Testis (tissue), 5 donors: ENCODE measurements at places on chromosomes 1 and 21. TPM values are rescaled to one million over a fixed set of nuclear protein-coding genes. Genes with fewer than 3 reads are reported as not detected.

GRCh38 chr1:59671066-59671952 is 143.4 kb upstream of the HOOK1 start:
- peak overlapping the region; percentile 60 for H3K27ac ChIP-seq
- no peaks in the 10 kb centered on the region for H3K36me3 ChIP-seq
- DNase-seq = no peak

DNA sequence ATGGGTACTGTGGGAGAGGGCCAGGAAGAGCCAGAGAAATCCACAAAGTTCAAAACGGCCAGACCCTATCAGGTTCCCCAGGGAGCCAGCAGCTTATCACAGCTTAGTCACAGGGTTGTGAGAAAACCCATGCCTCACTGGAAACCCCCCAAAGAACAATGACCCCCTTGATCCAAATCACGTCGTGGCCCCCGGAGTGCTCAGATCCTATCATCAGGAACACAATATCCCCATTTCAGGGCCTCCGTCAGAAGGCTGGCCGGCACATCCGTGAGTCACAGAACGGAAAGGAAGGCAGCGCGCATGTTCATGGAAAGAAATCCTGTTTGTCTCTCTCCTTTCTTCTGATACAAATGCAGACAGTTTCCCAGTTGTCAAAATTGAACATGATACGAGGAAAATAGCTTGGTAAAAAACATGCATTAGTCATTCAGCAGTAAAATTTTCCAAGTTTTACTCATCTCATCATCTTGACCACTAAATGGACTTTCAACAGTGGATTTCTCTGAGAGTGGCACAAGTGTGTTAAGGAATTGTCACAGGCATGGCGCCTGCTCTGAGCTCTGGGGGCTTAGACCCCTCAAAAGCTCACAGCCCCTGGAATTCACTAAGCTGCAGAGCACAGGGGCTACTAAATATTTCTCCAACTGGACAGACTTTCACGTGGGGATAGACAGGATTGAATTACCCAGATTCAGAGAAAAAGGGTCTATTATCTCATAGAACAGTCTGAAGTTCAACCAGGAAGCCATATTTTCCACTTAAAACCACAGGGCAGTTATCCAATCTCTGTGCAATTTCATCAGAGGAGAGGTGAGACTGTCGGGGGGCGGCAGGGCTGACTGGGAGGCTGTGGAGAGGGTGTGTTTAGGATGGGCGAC is 124.8 kb downstream of the RIPK4 start:
- H3K36me3 ChIP-seq = no peaks in the 10 kb centered on the region
- H3K4me1 ChIP-seq = no peaks in the 10 kb centered on the region
- no peak overlapping the region for H3K4me3 ChIP-seq
- no peaks in the 10 kb centered on the region for H3K27me3 ChIP-seq

GRCh38 chr21:33228455-33228854 is 1.3 kb upstream of the IFNAR2 start:
- H3K27me3 ChIP-seq = no peaks in the 10 kb centered on the region
- no peak overlapping the region for H3K4me3 ChIP-seq

DNA sequence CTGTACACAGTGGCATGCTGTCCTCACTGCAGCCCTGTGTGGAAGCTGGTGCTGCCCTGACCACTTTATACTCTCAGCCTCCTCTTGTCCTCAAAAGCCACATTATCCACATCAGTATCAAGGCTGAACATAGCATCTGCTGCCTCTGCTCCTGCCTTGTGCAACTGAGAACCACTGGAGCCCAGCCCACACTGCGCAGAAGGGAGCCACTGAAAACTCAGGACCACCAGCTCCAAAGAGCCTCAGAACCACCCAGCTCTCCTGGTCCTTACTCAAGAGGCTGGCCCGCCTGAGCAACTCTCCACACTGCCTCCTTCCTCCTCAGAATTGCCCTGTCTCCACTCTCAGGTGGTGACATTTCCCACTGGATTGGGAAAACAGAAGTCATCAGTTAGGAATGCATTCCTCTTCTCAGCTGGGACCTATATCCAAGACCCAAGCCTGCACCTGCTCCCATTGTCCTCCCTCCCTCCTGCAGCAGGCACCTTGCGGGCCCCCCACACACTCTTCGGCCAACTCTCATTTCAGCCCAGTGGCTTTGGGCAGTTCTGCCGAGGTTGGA is 7.0 kb upstream of the KISS1 start:
- H3K4me1 ChIP-seq = peaks cover 16% of the 10 kb centered on the region
- H3K27me3 ChIP-seq = no peaks in the 10 kb centered on the region
- no peak overlapping the region for H3K27ac ChIP-seq

DNA sequence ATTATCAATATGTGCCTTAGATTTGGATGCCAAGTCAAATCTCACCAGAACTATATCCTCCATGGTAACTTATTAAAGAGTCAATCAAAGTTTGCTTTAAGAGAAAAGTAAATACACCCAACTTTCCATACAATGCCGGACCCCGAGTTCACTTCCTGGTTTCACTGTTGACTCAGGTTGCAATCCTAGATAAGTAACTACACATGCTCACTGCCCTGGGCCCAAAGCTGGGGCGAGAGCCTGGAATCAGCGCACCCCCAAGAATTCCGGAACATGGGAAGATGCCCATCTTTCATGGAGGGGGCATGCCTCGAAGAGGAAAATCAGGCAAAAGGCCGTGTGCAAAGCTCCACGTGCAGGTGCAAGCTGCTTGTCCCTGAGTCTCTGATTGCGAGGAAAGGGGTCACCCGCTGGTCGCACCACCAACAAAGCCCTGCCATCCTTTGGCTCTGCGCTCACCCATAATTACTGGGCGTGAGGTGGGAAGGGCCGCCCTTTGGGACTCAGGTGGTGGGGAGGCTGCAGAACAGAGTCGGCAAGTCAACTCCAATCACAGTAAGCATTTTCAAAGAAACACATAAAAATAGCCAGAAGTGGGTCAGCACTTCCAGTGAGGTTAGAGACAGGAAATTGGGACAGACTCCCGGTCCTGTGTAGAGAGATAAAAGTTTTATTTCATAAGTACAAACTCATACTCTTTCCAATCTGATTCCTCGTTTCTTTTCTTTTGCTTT is 167.7 kb downstream of the TOMM20 start:
- no peaks in the 10 kb centered on the region for H3K36me3 ChIP-seq
- H3K27ac ChIP-seq = peak overlapping the region; percentile 71
- H3K27me3 ChIP-seq = no peaks in the 10 kb centered on the region
- H3K4me3 ChIP-seq = no peak overlapping the region
- DNase-seq = peak; percentile 18
- peaks cover 35% of the 10 kb centered on the region for H3K4me1 ChIP-seq

GRCh38 chr1:75742047-75742625 is 17.6 kb downstream of the ACADM start:
- H3K4me1 ChIP-seq = no peaks in the 10 kb centered on the region
- no peaks in the 10 kb centered on the region for H3K36me3 ChIP-seq
- DNase-seq = no peak
- no peaks in the 10 kb centered on the region for H3K27me3 ChIP-seq
- H3K27ac ChIP-seq = no peak overlapping the region

DNA sequence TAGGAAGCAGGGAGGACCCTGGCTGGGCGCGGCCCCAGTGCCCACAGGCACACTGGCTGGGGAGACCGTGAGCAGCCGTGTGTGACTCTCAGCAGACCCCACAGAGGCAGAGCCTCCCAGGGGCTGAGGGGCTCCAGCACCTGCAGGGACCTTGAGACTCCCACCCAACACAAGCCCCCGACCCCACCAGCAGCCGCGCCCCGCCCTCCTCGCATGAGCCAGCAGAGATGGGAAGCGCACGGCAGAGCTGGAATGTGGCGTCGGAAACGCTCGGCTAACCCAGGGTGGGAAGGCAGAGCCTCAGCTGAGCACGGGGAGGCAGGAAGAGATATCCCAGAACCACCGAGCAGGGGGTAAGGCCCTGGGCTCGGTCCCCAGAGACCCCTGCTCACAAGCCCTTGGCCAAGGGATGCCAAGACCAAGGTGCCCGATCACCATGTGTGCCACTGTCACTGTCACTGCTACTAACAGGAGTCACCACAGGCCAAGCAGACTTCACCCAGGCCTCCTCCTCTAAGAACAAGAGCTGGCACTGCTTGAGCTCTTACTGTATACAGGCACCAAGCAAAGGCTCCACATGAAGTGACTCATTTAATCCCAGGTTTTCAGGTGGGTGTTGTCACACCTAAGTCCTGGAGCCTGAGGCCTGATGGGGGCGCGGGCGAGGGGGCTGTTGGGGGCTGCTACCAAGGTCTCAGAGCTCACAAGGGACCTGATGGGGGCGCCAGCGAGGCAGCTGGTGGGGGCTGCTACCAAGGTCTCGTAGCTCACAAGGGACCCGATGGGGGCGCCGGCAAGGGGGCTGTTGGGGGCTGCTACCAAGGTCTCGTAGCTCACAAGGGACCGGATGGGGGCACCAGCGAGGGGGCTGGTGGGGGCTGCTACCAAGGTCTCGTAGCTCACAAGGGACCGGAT is 20.1 kb downstream of the MEGF6 start:
- DNase-seq = no peak
- no peaks in the 10 kb centered on the region for H3K27me3 ChIP-seq
- H3K27ac ChIP-seq = no peak overlapping the region
- no peaks in the 10 kb centered on the region for H3K4me1 ChIP-seq
- no peak overlapping the region for H3K4me3 ChIP-seq

GRCh38 chr21:39730418-39731157 is 14.4 kb upstream of the IGSF5 start:
- H3K27me3 ChIP-seq = no peaks in the 10 kb centered on the region
- no peak for DNase-seq
- no peaks in the 10 kb centered on the region for H3K36me3 ChIP-seq
- H3K4me1 ChIP-seq = no peaks in the 10 kb centered on the region
- H3K27ac ChIP-seq = no peak overlapping the region

- H3K27me3 ChIP-seq = no peaks in the 10 kb centered on the region
- no peaks in the 10 kb centered on the region for H3K36me3 ChIP-seq
- no peak overlapping the region for H3K4me3 ChIP-seq
- no peak overlapping the region for H3K27ac ChIP-seq
- no peaks in the 10 kb centered on the region for H3K4me1 ChIP-seq
Measured at GRCh38 chr1:22283596-22283995, 140.7 kb upstream of the WNT4 start.

DNA sequence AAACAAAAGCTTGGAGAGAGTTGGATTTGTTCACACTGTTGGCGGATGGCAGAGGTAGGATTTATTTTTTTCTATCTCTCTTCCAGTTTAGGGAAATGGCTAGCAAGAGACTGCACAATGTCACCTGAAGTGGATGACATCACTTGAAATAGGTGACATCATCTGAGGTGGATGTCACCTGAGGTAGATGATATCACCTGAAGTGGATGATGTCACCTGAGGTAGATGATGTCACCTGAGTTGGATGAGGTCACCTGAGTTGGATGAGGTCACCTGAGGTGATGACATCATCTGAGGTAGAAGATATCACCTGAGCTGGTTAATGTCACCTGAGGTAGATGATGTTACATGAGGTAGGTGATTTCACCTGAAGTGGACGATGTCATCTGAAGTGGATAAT is 413.4 kb downstream of the DSCAM start:
- H3K4me3 ChIP-seq = no peak overlapping the region
- no peaks in the 10 kb centered on the region for H3K4me1 ChIP-seq
- H3K36me3 ChIP-seq = no peaks in the 10 kb centered on the region
- H3K27me3 ChIP-seq = no peaks in the 10 kb centered on the region

GRCh38 chr1:12496154-12496961 is 121.7 kb downstream of the DHRS3 start:
- H3K36me3 ChIP-seq = no peaks in the 10 kb centered on the region
- peaks cover 27% of the 10 kb centered on the region for H3K4me1 ChIP-seq
- no peaks in the 10 kb centered on the region for H3K27me3 ChIP-seq
- H3K27ac ChIP-seq = peak overlapping the region; percentile 54
- H3K4me3 ChIP-seq = no peak overlapping the region
- peak; percentile 65 for DNase-seq

- H3K36me3 ChIP-seq = no peaks in the 10 kb centered on the region
- no peak overlapping the region for H3K27ac ChIP-seq
- no peaks in the 10 kb centered on the region for H3K4me1 ChIP-seq
- H3K4me3 ChIP-seq = no peak overlapping the region
- no peaks in the 10 kb centered on the region for H3K27me3 ChIP-seq
Measured at GRCh38 chr1:91201176-91201575, 179.3 kb upstream of the ZNF644 start.

GRCh38 chr1:236808564-236809130 is 13.6 kb downstream of the MTR start:
- no peak overlapping the region for H3K4me3 ChIP-seq
- no peaks in the 10 kb centered on the region for H3K36me3 ChIP-seq
- peaks cover 3% of the 10 kb centered on the region for H3K4me1 ChIP-seq
- H3K27me3 ChIP-seq = no peaks in the 10 kb centered on the region
- H3K27ac ChIP-seq = no peak overlapping the region
- DNase-seq = no peak

DNA sequence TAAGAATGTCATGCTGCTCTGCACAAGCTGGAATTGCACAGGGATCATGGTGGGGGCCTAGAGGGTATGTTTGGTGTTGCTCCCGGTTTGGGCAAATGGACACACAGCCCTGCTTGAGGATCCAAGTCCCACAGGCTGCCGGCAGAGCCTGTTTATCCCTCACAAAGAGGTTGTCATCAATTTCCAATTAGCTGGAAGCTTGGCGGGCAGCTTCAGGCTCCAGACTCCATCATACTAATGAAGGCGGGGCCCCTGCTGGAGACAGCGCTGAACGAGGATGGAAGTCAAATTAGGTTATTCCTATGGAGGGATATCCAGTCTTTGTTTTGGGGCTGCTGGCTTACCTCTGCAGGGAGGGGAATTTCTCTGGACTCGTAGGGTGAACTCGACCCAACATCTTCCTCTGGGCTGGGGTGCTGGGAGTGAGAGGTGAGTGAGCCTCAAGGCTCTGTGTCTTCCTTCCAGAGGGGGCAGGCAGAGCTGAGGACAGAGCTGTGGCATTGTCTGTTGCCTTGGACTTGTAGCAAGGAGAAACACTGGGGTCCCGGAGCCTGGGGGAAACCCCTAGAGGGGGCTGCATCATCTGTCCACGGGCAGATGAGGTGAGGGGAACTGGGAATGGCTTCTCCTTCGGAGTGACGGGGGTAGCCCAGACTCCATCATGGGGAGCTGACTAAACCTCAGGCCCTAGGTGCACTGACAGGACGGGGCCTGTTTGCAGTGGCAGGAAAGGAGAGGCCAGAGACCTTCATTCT is 24.9 kb upstream of the PARP1 start:
- no peak for DNase-seq
- no peak overlapping the region for H3K27ac ChIP-seq
- H3K4me1 ChIP-seq = peaks cover 7% of the 10 kb centered on the region
- H3K36me3 ChIP-seq = no peaks in the 10 kb centered on the region
- no peaks in the 10 kb centered on the region for H3K27me3 ChIP-seq

- DNase-seq = no peak
- H3K27me3 ChIP-seq = no peaks in the 10 kb centered on the region
- H3K27ac ChIP-seq = no peak overlapping the region
Measured at GRCh38 chr1:62398377-62398776, 38.5 kb upstream of the USP1 start.

DNA sequence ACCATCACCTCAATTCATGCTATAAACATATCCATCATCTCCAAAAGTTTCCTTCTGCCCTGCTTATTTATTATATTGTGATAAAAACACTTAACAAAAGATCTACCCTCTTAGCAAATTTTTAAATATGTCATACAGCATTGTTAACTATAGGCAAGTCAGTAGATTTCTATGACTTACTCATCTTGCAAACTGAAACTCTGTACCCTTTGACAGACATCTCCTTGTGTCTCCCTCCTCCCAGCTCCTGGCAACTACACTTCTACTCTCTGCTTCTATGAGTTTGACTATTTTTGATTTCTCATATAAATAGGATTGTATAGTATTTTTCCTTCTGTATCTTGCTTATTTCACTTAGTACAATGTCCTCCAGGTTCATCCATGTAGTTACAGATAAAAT is 174.8 kb downstream of the TNFSF18 start:
- DNase-seq = no peak
- no peak overlapping the region for H3K4me3 ChIP-seq
- H3K27ac ChIP-seq = no peak overlapping the region
- no peaks in the 10 kb centered on the region for H3K36me3 ChIP-seq
- H3K27me3 ChIP-seq = no peaks in the 10 kb centered on the region

Gene PDIK1L
- total RNA-seq = 11.7 TPM

Gene KIF2C
- total RNA-seq = 53.5 TPM

Gene ADORA3
- 2.8 TPM for total RNA-seq
